ENCODE measurements at places on chromosomes 16 and 17.

GRCh38 chr17:18156171-18156975 is 27.3 kb upstream of the ALKBH5 start:
- no peak for DNase-seq

- DNase-seq, result no peak
Observed at GRCh38 chr17:33381201-33381600, 88.1 kb upstream of the ASIC2 start.

DNA sequence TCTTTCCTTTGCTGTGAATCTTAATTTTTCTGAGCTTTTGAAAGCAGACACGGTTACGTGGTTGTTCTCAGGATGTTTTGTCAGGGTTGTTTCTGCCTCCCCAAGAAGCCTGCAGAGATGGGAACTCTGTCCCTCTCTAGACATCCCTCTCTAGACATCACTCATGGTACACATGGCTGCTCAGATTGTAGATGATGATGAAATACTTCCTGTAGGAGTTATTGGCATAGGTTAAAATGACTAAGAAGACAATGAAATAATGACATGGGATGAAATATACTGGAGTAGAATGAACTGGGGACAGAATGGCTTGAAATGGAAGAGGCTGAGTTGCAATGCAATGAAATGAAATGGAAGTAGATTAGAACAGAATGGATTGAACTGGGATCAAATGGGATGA is 253.4 kb downstream of the SHISA9 start:
- DNase-seq, result no peak

DNA sequence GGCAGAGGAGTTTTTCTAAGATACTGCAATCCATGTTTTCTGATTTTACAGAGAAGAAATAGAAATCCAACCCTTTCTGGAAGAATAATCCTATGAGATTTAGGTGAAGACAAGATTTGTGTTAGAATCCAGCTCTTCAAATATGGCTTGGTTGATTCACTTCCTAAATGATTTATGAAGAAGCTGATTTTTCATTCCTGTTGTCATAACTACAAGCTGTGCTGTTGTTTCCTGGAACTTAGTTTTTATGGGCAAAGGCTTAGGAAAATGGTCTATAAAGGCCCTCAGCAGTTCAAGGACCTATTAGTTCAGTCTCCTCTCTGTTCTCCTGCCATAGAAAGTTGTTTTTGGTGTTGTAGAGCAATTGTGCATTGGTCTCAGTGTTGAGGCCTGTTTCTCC is 174.2 kb upstream of the FAM20A start:
- DNase-seq, result no peak

DNA sequence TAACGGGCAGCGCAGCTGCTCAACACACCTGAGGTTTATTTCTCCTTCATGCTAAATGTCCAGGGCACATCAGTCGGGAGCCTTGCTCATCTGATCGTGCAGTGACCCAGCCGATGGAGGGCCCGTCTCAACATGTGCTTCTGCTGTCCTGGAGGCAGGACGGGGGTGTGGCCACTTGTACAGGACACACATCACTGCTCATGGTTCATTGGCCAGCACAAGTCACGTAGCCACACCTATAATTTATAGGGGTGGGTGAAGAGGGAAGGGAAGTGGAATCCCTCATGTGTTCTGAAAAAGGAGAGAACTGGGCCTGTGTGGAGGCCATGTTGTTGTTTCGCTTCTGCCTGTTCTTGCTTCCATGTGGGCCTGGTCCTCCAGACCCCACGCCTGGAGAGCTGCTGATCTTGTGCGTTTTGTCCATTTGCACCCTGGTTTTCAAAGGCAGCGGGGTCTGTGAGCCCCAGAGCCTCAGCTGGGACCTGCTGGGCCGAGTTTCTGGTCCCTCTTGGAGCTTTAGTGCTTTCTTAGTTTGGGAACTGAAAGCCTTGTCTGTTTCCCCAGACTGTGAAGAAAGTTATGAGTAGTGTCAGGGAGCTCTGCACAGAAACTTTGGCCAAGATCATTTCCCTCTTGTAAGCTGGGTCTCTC is 60.5 kb downstream of the CMIP start:
- no peak for DNase-seq
